Right cardiac atrium (tissue), 5 donors: ENCODE measurements at places on chromosomes 13 and 19. TPM values are rescaled to one million over a fixed set of nuclear protein-coding genes. Genes with fewer than 3 reads are reported as not detected.

CFAP97D2 gene
- not detected for polyA plus RNA-seq

CCDC194 gene
- not detected for polyA plus RNA-seq

BORA gene
- polyA plus RNA-seq: 0.70 TPM

MYO1F gene
- 9.3 TPM for polyA plus RNA-seq

VSIG10L gene
- 2.0 TPM for polyA plus RNA-seq

KCNN4 gene
- polyA plus RNA-seq: 0.34 TPM

ZNF566 gene
- polyA plus RNA-seq: 6.2 TPM

CCDC8 gene
- polyA plus RNA-seq: 28.8 TPM

ZNF90 gene
- polyA plus RNA-seq: 0.91 TPM

ZNF497 gene
- polyA plus RNA-seq: 0.27 TPM

ZNF728 gene
- polyA plus RNA-seq: 1.2 TPM

ZNF575 gene
- 0.97 TPM for polyA plus RNA-seq

AMER2 gene
- polyA plus RNA-seq: not detected

ZNF428 gene
- 65.0 TPM for polyA plus RNA-seq

SIGLEC14 gene
- polyA plus RNA-seq: 0.75 TPM

OR7D2 gene
- polyA plus RNA-seq: not detected

ZNF66 gene
- polyA plus RNA-seq: 1.2 TPM

RUBCNL gene
- 0.36 TPM for polyA plus RNA-seq

APLP1 gene
- polyA plus RNA-seq: 33.2 TPM

SERPINE3 gene
- polyA plus RNA-seq: not detected

VMAC gene
- 3.6 TPM for polyA plus RNA-seq

OR7A5 gene
- polyA plus RNA-seq: 0.02 TPM

TTC9B gene
- 0.11 TPM for polyA plus RNA-seq
